MM.1S (cell line): ENCODE measurements at places on chromosomes 16 and 17.

DNA sequence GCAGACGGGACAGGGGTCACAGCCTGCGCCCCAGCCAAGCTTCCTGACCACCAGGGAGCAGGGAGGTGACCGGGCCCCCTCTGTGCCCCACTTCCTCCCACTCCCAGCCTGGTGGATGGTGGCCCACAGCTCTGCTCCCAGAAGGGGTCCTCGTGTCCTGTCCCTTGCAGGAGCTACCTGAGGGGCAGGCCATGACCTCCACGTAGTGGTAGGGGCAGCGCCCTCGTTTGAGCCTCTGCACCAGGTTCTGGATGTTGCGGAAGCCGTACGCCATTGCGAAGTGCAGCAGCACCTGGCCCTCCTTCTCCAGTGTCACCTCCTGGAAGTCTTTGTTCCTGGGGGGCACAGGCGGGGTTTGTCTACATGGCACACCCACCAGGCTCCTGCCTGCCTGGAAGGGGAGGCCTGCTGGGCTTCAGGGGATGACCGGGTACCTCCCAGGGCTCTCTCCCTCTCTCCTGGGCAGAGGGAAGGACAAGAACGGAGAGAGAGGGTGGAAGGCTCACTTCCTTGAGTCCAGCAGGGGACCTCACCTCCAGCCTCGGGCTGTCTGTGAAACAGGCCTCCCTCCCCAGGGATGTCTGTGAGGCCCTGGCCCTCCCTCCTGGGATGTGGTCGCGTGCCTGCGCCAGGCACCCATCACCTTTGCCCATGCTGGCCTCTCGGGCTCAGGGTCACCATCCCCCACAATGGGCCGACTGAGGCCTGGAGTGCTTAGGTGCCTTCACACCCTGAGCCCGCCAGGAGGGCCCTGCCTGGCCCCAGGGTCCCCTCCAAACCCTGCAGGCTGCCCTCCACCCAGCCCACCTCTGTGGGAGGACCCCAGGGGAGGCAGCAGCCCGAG is 4.0 kb downstream of the HAGHL start:
- DNase-seq = no peak

DNA sequence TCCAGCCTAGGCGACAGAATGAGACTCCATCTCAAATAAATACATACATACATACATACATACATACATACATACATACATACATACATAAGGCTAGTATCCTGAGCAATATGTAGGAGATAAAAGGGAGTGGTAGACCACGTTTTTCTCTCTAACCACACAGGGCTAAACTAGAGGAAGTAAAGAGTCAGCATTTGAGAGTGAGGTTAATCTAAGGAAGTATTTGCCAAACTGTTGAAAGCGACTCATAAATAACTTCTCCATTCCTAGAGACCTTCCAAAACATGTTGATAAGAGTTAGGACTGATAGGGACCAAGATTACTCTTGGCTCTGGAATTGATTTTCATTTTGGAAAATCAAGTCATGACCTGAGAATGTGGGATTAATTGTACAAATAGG is 68.9 kb downstream of the NEUROD2 start:
- peak; percentile 9 for DNase-seq

- no peak for DNase-seq
Measured at GRCh38 chr17:1412185-1413110, 12.4 kb upstream of the YWHAE start.

DNA sequence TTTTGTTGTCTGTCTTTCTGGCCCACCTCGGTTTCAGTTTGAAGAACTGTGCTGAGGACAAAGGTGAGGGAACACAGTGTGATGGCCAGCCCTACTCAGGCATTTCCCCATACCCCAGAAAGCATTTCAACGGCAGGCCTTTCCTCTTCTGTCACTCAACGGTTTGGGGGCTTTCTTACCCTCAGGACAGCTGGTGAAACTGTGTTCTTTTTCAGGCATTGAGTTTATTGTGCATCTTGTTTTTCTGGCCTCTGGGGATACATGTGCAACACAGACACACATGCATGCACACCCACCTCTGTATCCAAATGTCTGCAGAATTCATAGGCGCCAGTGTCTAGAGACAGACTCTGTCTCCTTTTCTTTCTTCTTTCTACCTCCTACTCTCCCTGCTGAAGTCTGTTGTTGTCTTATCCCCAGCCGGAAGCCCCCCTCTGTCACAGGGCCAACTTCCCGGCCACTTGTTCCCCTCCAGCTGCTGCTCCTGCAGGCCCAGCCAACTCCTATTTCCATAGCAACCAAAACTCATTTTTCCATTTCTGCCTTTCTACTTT is 17.0 kb downstream of the CHD9 start:
- DNase-seq = no peak

GRCh38 chr16:53456625-53457024 is 22.4 kb downstream of the RBL2 start:
- DNase-seq = peak; percentile 73

DNA sequence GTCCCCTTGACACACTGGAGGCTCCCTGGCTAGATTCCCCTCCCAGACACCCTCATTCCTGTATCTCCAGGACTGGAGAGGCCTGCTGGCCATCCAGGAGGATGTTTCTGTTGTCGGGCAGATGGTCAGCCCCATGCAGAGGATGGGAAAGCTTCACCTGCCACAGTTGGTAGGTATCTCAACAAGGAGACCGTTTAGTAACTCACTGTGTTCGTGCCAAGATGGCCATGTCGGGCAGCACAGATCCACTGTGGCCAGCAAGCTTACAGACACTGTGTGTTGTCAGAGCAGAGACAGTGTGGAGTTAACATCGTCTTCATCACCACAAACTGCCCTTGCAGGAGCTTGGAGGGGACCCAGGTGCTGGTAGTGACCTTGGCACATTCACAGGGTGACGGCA is 390.9 kb downstream of the SEC14L1 start:
- DNase-seq = no peak

GRCh38 chr16:23607726-23608125 is 11.6 kb upstream of the NDUFAB1 start:
- DNase-seq = no peak

DNA sequence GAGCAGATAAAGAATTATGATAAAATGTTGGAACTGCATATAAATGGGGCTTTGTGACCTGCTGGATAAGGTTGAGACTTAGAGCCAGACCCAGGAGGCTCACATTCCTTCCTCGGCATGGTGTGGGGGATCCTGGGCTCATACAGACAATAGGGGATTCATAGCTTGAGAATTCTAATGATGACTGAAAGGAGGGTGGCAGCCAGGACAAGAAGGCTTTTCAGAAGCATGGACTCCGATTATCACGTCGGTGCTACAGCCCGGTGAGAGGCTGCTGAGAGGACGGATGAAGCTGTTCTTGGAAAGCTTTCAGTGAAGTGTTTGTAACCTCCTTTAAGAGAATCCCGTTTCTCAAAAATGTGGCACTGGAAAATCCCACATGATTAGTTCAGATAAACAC is 167.2 kb downstream of the ANKFN1 start:
- DNase-seq = no peak

- no peak for DNase-seq
Measured at GRCh38 chr17:71409712-71410111, 711.1 kb upstream of the SOX9 start.

- no peak for DNase-seq
Measured at GRCh38 chr17:19943026-19943425, 34.6 kb downstream of the AKAP10 start.

DNA sequence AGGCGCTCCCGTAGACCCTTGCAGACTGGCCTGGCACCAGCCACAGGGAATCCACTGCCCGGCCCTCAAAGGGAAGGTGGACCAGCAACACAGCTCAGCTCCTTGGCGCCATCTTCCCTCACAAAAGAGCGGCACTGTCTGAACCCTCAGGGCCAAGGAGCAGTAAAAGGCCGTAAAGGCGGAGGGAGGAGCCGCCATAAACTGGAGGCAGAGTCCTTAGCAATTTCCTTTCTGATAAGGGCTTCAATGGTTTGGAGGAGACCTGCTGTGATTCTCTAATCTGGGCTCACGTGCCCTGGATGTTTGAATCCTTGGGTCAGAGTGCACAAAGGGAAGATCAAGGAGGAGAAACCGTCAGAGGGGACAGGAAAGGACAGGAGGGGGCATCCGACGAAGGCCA is 15.5 kb upstream of the AXIN2 start:
- DNase-seq = no peak

- DNase-seq = no peak
Measured at GRCh38 chr17:57234739-57235092, 21.6 kb upstream of the MSI2 start.
